ENCODE measurements at places on chromosomes 11 and 22.

DNA sequence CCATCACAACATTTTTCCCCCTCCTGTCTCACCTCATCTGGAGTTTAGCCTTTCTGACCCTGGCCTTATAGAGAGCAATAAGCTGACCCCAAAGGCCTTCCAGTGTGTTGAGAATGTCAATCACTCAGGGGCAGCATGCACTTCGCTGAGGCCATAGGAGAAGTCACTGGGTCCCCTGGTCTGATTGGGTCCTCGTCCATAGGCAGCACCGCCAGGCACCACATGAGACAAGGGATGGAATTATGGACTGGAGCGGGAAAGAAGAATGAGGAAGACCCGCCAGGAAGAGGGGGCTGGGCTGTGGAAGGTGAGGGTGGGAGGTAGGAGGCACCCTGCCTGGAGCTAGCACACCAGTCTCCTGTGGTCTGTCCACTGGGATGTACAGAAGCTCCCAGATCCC lies 72.9 kb downstream of the DSCAML1 start:
- DNase-seq: no peak

GRCh38 chr22:29138556-29139305 lies 65.9 kb downstream of the KREMEN1 start:
- no peak for DNase-seq

DNA sequence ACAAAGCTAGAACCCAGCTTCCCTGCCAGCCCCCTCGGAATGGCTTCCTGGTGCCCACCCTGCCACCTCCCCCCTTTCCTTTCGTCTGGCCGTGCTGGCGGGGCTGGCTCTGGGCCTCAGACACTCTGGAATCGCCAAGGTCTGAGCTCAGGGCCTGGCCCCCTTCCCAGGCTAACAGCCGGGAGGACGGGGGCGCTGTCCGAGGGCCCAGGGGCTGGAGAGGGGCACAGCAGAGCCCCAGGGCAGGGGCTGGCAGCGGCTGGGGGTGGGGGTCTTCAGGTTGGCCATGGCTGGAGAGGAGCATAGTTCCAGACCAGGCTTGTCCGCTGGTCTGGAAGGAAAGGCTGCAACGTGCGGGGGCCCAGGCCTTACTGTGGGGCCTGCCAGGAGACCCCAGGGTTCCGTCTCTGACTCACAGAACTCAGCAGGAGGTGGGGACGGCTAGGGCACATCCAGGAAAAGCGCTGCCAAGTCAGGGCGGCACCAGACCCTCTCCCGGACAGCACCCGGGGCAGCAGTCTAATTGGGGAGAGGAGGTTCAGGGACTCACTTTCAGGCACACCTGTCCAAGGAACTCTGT lies 861 bp upstream of the LTBP3 start:
- peak; percentile 53 for DNase-seq

DNA sequence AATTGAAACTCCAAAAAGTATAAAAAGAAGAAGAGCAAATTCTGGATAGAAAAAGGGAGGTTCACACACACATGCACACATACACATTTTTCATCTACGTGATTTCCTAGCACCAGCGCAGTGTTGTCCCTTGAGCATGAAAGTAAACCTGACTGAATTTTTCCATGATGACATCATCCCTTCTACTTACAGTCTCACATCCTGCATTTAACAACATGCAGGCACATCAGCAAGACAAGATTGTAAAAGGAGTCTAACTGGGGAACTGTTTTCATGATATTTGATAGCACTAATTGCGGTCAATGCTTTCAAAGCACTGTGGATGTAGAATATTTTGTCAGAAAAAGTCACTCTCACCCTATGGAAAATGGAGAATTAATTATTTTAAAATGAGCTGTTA lies 36.6 kb downstream of the GAS2 start:
- no peak for DNase-seq

- no peak for DNase-seq
Measured at GRCh38 chr11:1087961-1088926, 13.6 kb downstream of the MUC2 start.

- peak; percentile 67 for DNase-seq
Measured at GRCh38 chr11:65574109-65574810, 1.6 kb upstream of the EHBP1L1 start.

- peak; percentile 65 for DNase-seq
Measured at GRCh38 chr11:488992-489391, 18.1 kb downstream of the RNH1 start.

DNA sequence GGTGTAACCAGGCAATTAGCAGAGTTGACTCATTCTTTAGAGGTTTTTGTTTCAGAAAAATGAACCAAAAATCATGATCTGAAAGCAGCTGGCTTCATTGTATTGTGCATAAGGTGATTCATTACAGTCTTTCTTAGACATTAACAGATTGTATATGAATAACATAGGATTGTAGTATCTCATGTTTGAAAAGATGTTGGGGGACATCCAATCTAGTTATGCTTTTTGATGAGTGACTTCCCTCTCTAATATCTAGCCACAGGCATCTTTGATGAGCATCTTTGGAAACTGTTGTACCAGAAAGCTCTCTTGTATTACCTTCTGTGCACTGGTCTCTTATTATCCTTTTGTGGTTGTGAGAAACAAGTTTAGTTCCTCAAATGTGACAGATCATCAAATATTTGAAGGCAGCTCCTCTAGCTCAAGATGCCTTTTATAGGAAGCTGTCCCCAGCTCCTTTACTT lies 8.3 kb downstream of the GRK3 start:
- no peak for DNase-seq

GRCh38 chr11:34647131-34647530 lies 26.2 kb downstream of the EHF start:
- no peak for DNase-seq

DNA sequence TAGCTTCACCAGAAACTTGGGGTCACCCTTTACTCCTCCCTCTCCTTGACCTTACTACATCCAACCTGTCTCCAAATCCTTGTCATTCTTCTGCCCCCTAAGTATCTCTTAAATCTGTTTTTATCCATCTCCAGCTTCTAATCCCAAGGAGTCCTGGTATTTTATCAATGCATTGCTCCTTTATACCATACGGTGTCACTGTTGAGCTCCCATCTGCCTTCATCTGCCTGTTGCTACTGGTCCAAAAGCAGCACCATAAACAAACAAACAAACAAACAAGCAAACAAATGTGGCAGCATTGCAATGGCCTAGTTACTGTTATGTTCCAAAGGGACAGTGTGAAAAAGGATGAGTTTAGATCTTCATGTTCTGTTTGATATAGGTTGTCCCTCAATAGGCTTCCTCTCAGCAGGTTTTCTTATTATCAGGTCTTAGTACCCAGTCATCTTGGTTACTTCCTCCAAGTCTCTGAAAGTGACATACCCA lies 34.2 kb downstream of the DNHD1 start:
- DNase-seq: no peak

GRCh38 chr11:35802221-35802620 lies 139.6 kb downstream of the TRIM44 start:
- no peak for DNase-seq

- DNase-seq: no peak
Measured at GRCh38 chr11:98630736-98631135, 390.0 kb upstream of the CNTN5 start.

- DNase-seq: no peak
Measured at GRCh38 chr11:118126082-118126838, 26.4 kb downstream of the SCN4B start.

- DNase-seq: no peak
Measured at GRCh38 chr11:22659783-22660182, 6.6 kb upstream of the GAS2 start.

GRCh38 chr11:35330931-35331330 lies 88.4 kb downstream of the SLC1A2 start:
- DNase-seq: no peak

DNA sequence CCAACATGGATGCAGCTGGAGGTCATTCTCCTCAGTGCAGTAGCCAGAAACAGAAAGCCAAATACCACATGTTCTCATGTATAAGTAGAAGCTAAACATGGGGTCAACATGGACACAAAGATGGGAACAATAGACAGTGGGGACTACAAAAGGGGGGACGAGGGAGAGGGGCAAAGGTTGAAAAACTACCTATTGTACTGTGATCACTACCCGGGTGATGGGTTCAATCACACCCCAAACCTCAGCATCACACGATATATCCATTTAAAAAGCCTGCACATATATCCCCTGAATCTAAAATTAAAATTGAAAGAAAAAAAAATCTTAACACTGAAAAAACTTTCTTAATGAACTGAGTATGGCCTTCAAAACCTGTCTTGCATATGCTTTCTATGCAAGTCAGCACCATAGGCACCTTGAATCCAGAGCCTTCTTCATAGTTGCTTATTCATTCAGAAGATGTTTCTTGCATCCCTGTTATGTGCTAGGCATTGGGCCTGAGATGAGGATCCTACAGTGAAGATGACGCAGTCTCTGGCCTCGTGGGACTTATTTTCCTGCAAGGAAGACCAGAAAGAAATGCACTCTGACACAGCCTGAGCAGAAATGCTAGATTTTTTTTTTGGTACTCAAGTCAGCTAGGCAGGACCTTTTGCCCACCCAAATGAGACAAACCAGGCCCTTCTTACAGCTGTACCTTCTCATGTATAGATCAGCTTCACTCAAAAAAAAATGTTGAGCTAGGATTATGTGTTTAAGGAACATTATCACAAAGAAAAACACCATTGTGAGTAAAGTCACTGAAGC lies 21.0 kb downstream of the NNMT start:
- no peak for DNase-seq

DNA sequence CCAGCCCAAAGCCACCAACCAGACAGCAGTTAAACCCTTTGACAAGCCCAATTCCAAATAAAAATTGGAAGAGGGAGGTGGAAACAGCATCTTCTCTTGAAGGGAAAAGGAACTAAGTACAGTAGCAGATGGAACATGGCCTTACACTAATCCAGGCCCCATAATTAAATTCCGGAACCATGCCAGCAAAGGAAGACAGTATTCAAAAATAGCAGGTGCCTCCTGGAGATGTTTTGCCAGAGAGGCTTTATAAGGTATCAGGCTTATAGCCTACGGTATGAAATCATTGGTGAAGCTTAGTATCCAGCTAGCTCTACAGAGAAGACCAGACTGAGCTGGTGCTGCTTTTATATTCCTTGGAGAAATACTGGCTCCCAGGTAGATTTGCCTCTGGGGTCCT lies 344.1 kb upstream of the API5 start:
- DNase-seq: no peak

DNA sequence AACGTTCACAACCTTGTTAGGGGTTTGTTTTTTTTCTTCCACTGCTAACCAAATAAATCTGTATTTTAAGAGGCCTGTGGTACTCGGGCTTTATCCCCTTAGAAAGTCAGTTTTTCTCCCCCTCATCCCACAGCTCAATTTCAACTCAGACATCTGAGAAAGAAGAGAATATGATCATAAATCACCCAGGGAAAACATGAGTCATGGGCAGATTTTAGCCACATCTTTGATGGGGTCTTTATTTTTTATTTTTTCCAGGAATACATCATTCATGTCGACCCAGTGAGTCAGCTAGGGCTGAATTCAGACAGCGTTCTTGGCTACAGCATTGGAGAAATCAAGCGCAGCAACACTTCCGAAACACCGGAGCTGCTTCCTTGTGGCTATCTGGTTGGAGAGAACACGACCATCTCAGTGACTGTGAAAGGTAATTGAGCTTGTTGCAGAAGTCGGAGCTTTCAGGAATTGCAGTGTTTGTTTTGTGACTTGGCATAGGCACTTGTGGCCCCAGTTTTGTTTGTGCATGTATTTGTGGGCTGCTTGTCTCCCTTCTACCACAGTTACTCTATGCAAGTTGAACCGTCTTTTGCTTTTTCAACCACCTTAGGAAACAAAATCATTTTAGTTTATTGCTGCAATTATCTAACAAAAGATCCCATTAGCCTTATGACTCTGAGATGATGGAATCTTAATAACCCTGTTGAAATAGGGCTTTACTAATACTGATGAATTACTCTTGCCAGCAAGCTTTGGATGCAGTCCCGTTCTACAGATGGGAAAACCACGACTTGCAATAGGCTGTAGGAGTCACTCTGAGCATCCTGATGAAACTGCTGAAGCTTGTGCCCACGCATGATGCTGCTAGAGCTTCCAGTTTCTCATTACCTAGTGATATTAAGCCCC lies 62.7 kb downstream of the DBX1 start:
- DNase-seq: no peak

DNA sequence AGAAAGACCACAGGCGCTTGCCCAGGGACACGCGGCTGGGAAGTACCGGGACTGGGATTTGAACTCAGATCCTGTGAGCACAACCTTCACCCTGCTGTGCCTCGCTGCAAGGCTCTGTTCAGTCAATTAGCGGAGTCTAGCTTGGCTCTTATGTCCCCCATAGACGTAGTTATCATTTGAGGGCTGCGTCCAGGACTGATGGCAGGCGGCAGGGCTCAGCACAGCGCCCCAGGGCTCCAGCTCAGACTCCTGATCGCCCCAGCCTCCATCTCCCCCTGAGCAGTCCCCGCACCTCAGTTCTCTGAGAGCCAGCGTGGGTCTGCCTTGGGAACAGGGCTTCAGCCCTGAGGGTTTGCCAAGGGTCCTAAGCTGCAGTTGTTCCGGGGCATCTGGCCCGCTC lies 19.8 kb downstream of the MRGPRG start:
- DNase-seq: no peak

DNA sequence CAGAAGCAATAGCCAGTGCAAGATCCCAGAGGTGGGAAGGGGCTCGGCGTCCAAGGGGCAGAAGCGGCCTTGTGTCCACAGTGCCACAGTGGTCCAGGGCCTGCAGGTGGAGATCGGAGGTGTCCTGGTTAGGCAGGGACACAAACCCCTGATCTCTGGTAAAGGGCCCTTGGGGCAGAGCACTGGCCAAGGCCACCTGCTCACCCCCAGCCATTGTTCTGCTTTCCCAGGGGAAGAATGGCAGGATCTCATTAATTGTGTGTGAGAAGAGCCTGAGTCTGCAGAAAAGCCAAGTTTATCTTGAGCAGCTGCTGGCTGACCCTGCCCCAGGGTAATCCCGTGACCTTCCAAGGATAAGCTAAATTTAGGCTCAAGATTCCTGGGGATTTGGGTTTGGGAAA lies 3.1 kb upstream of the CLDN5 start:
- no peak for DNase-seq

DNA sequence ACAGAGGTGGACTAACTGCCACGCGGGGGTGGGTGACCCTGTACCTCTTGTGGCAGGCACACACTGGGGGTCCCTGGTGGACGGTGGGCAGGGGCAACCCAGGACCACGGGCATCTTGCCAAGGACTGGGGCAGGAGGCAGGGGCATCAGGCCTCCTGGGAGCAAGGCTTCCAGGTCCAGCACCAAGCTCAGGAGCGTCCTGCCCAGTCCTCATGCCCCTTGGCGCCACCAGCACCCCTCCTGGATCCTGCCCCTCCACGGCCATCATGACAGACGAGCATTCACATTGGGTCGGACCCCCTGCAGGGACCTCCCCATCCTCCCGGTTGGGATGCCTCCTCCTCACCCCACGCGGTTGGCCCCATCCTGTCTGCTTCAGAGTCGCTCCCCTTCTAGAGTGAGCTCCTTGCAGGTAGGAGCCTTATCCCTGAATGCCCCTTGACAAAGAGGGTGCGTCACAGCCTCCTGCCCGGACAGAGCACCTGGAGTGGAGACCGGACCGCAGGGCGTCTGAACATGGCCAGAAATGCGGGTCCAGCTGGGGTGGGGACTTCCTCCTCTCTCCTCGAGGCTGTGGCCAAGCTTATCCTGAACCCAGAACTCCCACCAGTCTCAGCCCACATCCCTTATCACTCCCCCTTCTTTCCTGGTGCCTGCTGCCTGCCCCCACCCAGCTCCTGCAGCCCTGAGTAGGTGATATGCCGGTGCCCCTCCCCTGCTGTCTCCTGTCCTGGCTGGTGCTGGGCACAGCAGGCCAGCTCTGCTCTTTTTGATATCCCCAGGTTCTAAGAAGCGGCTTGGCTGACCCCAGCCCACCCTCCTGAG lies 40.3 kb downstream of the IGF2 start:
- no peak for DNase-seq

Measured in posterior cingulate gyrus (tissue), 11 donors.